Activated CD4-positive, alpha-beta T cell treated with anti-CD3 and anti-CD28 coated beads for 36 hours (primary cell): ENCODE measurements at places on chromosomes 5 and 9. TPM values are rescaled to one million over a fixed set of nuclear protein-coding genes. Genes with fewer than 3 reads are reported as not detected.

Gene NXNL2
- not detected for total RNA-seq

Gene FIBCD1
- not detected for total RNA-seq

Gene UBE2QL1
- not detected for total RNA-seq

Gene PCDHA9
- not detected for total RNA-seq

Gene DIAPH1
- total RNA-seq: 212 TPM

Gene ERMP1
- total RNA-seq: 13.3 TPM

Gene TOMM5
- total RNA-seq: 118 TPM

Gene GRIA1
- not detected for total RNA-seq

DNA sequence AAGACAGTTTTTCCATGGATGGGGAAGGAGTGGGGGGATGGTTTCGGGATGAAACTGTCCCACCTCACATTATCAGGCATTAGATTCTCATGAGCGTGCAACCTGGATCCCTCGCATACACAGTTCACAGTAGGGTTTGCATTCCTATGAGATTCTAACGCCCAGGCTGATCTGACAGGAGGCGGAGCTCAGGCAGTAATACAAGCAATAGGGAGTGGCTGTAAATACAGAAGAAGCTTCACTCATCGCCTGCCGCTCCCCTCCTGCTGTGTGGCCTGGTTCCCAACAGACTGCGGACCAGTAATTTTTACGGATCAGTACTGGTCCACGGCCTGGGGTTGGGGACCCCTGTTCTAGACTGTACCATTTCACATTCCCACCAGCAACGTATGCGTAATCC is 68.3 kb upstream of the OTULINL start:
- no peaks in the 10 kb centered on the region for H3K27me3 ChIP-seq
- no peak for DNase-seq
- no peak overlapping the region for H3K27ac ChIP-seq
- no peaks in the 10 kb centered on the region for H3K4me1 ChIP-seq

DNA sequence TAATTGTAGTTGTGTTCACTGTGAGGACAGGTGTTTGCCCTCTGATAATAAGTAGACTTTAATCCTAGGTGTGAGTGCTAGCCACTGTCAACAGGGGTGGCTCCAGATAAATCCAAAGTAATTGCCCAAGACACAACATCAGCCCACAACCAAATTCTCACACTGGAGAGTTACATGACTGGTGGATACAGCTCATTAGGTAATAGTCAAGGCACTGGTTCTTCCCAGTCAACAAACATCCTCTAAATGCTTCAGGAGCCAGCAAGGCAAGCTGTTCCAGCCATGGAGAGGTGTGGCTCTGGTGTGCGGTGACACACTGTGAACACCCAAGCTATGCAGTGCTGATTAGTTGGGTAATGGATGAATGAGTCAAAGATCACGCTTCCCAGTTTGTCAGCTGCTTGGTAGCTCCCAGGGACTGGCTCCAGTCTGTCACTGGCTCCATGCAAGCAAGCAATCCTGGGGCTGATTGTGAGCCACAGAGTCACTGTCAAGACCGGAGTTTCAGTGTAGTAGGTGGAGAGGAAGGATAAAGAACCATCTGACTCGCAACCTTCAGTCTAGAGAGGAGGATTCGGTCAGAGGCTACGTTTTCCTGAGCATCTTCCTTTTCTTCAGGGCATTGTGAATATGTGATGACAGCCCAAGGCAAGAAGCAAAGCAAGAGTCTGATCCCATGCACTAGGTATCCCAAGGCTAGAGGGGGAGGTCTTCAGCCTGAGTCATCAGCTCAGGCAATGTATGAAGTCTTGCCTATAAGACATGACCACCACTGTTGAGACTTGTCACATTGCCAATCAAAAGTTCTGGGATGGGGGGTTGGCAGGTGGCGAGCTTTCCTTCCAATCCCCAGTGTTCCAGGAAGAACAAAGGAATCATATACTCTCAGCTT is 63.1 kb downstream of the UGCG start:
- peaks cover 23% of the 10 kb centered on the region for H3K4me1 ChIP-seq
- H3K27ac ChIP-seq: no peak overlapping the region
- DNase-seq: no peak
- H3K27me3 ChIP-seq: peaks cover 12% of the 10 kb centered on the region
- H3K4me3 ChIP-seq: no peak overlapping the region

GRCh38 chr5:81995407-81995806 is 23.6 kb downstream of the ATG10 start:
- peaks cover 1% of the 10 kb centered on the region for H3K4me1 ChIP-seq
- DNase-seq: no peak
- peaks cover 41% of the 10 kb centered on the region for H3K36me3 ChIP-seq
- H3K4me3 ChIP-seq: no peak overlapping the region

DNA sequence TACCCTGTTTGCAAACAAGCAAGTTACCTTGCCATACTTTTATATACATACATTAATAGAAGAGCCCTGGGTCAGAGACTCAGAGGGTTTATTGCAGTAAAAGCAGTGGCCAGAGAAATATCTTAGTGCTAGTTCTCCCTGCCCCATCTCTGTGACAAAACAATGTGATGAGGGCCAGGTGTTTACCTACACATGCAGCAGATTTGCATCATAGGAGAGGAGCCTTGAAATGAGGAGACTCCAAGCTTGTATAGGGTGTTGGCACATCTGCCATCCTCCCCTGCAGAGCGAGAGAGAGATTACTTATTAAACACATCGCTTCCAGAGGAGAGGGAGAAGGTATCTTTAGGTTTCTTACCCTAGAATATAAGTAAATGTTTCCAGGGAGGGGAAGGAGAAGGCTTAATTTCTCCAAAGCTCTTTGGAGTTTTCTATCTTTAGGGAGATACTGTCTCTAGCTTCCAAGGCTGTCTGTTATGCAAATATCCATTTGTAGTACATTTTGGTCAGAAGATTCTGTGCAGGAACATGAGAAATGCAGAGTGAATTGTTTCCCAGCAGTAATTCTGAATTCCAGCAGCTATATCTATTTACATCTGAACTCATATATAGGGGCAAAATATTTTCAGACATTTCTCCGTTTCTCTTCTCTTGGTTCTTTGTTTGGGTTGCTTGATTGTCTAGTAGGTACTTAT is 15.7 kb downstream of the FER start:
- no peak overlapping the region for H3K27ac ChIP-seq
- no peaks in the 10 kb centered on the region for H3K36me3 ChIP-seq

GRCh38 chr5:173664154-173664526 is 47.7 kb upstream of the BOD1 start:
- H3K4me1 ChIP-seq: no peaks in the 10 kb centered on the region
- no peak overlapping the region for H3K4me3 ChIP-seq
- H3K27ac ChIP-seq: no peak overlapping the region
- DNase-seq: no peak

GRCh38 chr5:36696059-36696673 is 89.8 kb downstream of the SLC1A3 start:
- peaks cover 18% of the 10 kb centered on the region for H3K27me3 ChIP-seq
- DNase-seq: peak; percentile 73
- H3K27ac ChIP-seq: no peak overlapping the region
- peaks cover 3% of the 10 kb centered on the region for H3K4me1 ChIP-seq

DNA sequence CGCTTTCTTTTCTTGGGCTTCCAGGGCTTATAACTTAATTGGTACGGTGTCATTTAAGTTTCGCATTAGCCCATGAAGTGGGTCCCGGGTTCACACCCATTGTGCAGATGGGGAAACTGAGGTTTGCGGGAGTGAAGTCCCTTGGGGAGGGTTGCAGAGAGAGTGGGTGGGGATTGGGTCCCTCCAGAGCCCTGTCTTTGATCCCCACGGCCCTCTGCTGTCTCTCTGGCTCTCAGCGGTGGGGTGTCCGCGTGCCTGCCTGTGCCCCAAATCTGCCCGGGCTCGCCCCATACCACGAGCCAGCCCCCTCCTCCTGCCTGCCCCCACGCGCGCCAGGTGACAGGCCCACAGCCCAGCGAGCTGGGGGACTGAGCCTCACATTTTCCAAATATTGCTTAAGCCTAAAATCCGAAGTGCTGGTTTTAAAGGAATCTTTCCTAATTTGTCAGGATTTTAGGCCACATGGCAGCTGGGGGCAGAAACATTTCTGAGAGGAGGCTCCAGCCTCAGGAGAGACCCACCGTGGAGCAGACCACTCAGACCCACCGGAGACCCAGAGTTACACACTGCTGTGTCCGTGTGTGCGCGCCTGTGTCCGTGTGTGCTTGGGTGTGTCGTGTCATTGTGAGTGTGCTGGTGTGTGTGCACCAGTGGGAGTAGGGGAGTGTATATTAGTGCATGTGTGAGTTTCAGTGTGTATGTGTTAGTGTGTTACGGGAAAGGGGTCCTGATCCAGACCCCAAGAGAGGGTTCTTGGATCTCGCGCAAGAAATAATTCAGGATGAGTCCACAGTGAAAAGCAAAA is 159.5 kb upstream of the IER5L start:
- no peak overlapping the region for H3K27ac ChIP-seq
- no peak for DNase-seq
- no peak overlapping the region for H3K4me3 ChIP-seq
- H3K27me3 ChIP-seq: peaks cover 4% of the 10 kb centered on the region
- H3K36me3 ChIP-seq: no peaks in the 10 kb centered on the region
- H3K4me1 ChIP-seq: peaks cover 33% of the 10 kb centered on the region

DNA sequence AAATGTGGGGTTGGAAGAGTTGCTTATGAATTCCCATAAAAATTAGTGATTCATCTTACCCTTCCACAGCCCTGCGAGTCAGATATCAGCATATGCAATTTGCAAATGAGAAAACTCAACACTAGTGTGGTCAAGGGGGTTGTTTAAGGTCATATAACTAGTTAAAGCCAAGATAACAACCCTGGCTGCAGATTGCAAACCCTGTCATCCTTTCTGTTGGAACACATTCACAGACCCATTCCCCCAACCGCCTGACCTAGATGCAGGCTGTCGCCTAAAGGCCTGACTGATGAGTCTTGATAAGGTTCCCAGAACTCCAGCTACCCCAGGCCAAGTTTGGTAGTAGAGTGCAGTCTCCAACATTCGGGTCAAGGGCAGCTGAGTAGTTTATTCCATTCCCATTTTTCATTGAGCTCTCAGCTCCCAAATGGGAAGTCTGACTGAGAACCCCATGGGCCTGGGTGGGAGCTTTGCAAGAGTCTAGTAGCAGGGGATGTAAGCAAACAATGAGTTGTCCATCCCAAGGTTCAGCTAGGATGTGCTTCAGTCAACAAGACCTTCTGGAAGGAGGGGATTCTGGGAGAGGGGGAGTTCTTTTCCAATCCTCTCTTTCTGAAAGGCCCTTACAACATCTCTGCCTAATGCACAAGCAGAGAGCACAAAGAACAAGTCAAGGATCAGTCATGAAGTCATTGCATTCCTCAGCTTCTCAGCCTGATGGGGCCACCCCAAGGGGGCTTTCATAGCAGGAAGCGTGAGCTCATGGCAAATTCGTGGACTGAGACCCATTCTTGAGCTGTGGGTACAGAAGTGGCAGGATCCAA is 40.3 kb downstream of the ADAM19 start:
- H3K36me3 ChIP-seq: peaks cover 37% of the 10 kb centered on the region
- no peak for DNase-seq
- H3K27me3 ChIP-seq: no peaks in the 10 kb centered on the region
- no peak overlapping the region for H3K27ac ChIP-seq
- H3K4me1 ChIP-seq: peaks cover 34% of the 10 kb centered on the region

DNA sequence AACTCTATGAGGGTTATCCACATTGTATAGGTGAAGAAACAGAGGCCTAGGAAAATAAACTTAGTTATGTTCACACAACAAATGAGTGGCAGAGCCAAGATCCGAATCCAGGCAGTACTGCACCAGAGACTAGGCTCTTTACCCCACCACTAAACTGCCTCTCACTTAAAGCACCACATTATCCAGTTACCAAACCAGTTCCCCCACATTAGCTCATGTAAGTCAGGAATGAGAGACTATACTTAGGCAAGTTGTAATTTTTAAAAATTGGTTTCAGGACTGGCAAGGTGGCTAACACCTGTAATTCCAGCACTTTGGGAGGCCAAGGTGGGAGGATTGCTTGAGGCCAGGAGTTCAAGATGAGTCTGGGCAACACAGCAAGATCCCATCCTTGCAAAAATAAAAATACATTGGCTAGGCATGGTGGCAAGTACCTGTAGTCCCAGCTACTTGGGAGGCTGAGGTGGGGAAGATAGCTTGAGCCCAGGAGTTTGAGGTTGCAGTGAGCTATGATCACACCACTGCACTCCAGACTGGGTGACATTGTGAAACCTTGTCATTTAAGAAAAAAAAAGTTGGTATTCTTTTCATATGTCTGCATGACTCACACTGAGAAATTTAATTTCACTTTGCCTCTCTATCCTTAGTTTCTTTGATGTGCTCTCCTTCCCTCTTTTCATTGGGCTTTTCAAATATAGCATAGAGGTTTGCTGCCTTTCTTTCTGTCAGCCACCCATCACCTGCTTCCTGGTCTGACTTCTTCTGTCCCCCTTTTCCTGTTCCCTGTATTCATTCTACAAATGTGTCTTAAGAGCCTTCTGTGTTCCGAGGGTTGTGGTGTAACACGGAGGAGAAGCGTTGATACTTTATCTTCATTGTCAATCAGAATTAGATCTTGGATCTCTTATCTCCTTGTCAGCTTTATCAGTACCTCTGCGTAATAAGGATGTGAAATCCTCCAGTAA is 64.7 kb downstream of the ERMP1 start:
- H3K27ac ChIP-seq: peak overlapping the region; percentile 74
- no peaks in the 10 kb centered on the region for H3K27me3 ChIP-seq
- H3K36me3 ChIP-seq: peaks cover 63% of the 10 kb centered on the region

GRCh38 chr5:153831973-153832372 is 206.7 kb downstream of the FAM114A2 start:
- no peak overlapping the region for H3K4me3 ChIP-seq
- DNase-seq: no peak
- no peaks in the 10 kb centered on the region for H3K4me1 ChIP-seq
- peaks cover 2% of the 10 kb centered on the region for H3K27me3 ChIP-seq
- H3K27ac ChIP-seq: no peak overlapping the region

GRCh38 chr5:67807439-67807888 is 408.1 kb upstream of the PIK3R1 start:
- no peak overlapping the region for H3K4me3 ChIP-seq
- no peak overlapping the region for H3K27ac ChIP-seq
- H3K4me1 ChIP-seq: peaks cover 2% of the 10 kb centered on the region
- no peak for DNase-seq
- H3K27me3 ChIP-seq: no peaks in the 10 kb centered on the region

DNA sequence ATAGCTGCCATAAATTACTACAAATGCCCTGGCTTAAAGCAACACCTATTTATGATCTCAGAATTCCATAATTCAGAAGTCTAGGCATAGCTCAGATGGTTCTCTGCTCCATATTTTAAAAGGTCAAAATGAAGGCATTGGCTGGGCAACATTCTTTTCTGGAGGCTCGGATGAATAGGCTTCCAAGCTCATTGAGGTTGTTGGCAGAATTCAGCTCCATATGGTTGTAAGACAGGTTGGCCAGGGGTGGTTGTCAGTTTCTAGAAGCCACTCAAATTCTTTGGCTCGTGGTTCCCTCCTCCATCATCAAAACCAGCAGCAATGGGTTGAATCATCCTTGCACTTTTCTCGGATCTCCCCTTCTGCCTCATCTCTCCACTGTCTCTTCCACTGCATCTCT is 49.4 kb downstream of the TGFBR1 start:
- no peak for DNase-seq
- H3K27ac ChIP-seq: no peak overlapping the region
- peaks cover 3% of the 10 kb centered on the region for H3K36me3 ChIP-seq
- H3K4me1 ChIP-seq: peaks cover 14% of the 10 kb centered on the region
- H3K27me3 ChIP-seq: peaks cover 2% of the 10 kb centered on the region
- H3K4me3 ChIP-seq: no peak overlapping the region
